ENCODE measurements at places on chromosomes 5 and 9.

DNA sequence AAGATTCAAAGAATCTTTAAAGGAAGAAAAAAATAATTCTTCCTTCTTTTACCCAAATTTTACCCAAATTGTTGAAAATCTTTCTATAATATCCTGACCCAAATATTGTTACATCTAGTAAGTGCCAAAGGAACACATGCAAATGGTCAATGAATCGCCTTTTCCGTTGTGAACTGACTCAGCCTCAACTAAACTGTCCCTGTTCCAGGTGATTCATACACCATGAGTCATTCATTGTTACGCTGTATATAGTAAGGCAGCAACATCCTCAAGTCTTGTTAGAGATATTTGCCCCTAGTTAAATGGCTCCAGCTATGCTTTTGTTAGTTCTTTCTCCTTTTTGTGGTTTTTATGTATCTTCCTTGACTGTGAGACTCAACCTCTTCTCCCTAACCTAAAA lies 9.7 kb downstream of the PTGER4 start:
- no peak for DNase-seq

DNA sequence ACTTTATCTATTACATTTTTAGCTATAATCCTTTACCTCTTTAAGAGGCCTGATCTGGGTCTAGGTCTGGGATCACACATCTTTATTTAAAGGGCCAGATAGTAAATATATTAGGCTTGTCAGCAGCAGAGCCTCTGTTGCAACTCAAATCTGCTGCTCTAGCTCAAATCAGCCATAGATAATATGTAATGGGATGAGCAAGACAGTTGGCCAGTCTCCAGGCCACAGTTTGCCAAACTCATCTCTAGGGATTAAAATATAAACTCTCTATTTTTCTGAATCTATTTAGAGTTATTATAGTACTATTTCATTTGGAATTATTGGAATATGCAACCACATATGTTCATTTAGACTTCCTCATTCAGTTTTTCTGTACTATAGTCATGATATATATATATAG lies 115.9 kb upstream of the MINAR2 start:
- no peak for DNase-seq

GRCh38 chr5:585556-585955 lies 26.6 kb upstream of the CEP72 start:
- no peak for DNase-seq

- no peak for DNase-seq
Measured at GRCh38 chr9:95733741-95734666, 141.5 kb upstream of the ERCC6L2 start.

DNA sequence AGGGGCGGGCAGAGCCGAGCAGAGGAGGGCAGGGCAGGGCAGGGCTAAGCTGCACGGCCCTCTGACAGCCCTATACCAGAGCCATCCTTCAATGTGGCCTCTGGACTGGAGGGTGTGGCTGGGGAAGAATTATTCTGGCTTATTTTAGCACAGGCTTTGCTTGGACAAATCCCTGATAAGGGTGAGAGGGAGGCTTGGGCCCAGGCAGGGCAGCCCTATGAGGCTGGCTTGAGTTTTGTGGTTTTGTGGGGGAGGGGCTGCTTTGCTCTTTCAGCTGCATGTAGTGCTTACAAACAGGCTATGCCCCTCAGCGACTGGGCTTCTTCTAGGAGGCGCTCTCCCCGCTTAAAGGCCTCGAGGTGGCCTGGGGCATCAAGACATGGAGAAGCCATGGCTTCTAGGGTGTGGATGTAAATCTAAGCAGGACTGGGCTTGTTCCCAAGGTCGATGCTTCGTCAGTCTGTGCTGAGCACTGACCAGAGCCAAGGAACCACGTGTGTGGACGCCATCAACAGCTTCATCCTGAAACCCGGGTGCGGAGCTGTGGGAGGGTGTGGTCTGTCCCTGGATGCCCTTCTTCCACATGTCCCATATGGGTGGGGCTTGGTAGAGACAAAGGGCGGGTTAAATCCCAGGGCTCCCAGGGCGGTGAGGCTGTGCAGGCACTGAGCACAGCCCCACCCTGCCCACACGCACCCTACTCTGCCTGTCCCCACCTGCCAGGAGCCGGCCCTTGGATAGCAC lies 45.7 kb upstream of the IPPK start:
- DNase-seq, result no peak

- DNase-seq, result no peak
Measured at GRCh38 chr9:35446012-35446411, 43.9 kb upstream of the RUSC2 start.
